ENCODE measurements at places on chromosomes 5 and 9.

GRCh38 chr5:148206620-148207019 is 3.8 kb downstream of the SPINK6 start:
- DNase-seq: no peak

DNA sequence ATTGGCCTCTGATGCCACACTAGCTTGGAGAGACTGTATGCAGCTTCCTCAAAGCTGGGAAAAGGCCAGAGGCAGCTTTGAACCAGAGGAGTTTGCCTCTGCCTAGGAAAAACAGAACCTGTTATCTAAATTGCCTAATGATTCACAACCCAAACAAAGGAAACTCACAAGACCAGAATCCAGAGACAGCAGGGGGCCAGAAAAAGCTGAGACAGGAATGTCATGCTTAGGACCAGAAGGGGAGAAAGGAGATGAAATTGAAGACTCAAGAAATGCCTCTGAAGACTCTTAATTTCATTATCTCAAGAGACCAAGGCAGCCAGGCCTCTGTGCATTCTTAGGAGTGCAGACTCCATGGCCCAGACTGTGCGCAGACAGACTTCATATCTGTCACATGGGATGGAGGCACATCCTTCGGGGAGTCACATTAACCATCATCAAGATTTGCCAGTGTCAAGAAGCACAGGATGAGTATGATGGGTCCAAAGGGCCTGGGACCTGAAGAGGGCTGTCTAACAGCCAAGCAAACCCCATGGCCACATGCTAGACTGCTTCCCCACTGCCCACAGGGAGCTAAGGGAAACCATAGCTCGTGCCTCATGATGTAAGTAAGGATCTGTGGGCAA is 57.3 kb downstream of the ARSB start:
- DNase-seq: no peak

DNA sequence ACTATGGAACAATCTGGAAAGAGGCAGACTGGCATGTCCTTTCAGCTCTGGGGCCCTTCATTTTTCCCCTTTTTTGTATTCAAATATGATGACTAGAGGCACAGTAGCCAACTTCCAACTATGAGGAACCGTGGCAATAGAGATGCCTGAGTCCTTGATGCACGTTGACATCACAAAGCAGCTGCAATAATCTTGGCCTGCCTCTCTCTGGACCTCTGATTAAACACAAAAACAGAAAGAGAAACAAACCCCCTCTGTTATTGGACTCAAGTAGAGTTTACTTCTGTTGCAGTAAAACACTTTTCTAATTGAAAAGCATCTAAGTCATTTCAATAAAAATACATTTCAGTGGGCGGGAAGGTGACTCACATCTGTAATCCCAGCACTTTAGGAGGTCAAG is 122.2 kb upstream of the GRAMD2B start:
- no peak for DNase-seq

- DNase-seq: no peak
Measured at GRCh38 chr5:31962351-31962751, 211.8 kb downstream of the GOLPH3 start.

- no peak for DNase-seq
Measured at GRCh38 chr5:114308508-114308907, 53.4 kb upstream of the KCNN2 start.

DNA sequence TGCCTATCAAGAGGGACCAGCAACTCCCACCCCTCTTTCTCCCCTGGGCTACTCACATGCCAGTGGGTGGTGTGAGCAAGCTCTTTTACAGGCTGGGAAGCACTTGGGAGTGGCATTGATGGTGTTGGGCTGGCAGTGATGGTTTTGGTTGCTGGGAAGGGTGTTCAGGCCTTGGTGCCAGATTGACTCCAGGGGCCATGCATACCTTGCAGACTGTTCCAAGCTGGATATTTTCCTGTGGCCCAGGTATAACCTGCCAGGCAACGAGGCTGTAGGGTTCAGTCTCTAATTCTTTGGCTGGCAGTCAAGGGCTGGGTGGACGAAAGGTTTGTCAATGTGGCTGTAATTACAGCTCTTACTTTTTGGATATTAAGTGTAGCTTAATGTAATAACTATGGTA is 177.3 kb downstream of the MACROH2A1 start:
- DNase-seq: no peak

- no peak for DNase-seq
Measured at GRCh38 chr5:136404616-136405015, 39.3 kb upstream of the TRPC7 start.

- no peak for DNase-seq
Measured at GRCh38 chr5:92562065-92562464, 1019.0 kb downstream of the NR2F1-AS1 start.

- DNase-seq: peak; percentile 70
Measured at GRCh38 chr5:107812570-107813141, 141.9 kb upstream of the EFNA5 start.

GRCh38 chr5:50873595-50874277 is 207.3 kb downstream of the PARP8 start:
- DNase-seq: no peak

GRCh38 chr9:21709464-21710058 is 92.9 kb upstream of the MTAP start:
- peak; percentile 80 for DNase-seq

GRCh38 chr9:20606652-20607051 is 15.6 kb downstream of the MLLT3 start:
- DNase-seq: no peak

GRCh38 chr9:79257228-79257781 is 314.5 kb upstream of the TLE4 start:
- DNase-seq: no peak

- DNase-seq: peak; percentile 83
Measured at GRCh38 chr9:104772714-104773510, 9.0 kb downstream of the NIPSNAP3B start.

DNA sequence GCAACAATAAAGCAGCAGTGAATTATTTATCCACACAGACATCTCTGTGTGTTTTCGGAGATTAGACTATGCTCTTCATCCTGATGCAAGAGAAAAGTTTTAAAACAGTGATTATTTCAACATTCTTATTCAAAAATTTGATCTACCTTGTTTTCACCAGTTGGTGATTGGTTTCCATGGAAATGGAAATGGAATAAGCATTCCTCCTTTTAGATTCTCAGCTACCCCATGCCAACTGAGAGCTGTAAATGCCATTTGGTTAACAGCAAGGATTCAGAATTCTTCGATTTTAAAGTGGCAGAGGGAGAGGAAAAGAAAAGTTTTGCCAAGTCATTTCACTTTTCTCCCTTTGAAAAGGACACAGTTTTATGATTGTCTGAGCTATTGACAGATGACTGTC is 154.7 kb downstream of the PCSK5 start:
- DNase-seq: no peak

DNA sequence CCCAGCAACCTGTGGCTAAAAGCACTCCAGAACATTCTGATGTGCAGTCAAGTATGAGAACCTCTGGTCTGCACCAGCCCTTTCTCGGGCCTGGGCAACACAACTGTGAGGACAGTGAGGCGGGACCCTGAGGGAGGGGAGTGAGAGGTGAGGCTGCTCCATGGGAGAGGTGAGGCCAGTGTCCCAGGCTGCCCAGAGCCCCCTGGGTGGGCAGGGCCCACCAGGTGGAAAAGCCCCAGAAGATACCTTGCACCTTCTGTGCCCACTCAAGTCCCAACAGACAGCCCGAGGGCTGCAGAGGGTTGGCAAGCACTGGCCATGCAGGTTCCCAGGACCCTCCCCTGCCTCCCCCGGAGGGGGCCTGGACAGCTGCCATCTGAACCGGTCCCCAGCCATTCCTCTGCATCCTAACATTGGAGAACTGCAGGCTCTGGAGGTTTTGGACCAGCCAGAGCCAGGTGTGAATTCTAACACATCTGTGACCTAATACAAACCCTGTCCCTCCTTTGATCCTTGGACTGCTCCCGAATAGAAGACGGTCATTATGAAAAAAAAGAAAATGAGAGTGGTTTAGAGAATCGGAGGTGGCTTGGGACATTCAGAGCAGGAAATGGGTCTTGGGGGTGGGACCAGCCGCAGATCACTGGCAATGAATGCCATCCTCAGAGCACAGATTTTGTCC is 57.0 kb downstream of the DUSP1 start:
- no peak for DNase-seq

GRCh38 chr9:20823051-20823450 is 139.0 kb downstream of the FOCAD start:
- no peak for DNase-seq

- no peak for DNase-seq
Measured at GRCh38 chr9:108786901-108787689, 68.7 kb downstream of the ACTL7B start.

GRCh38 chr5:40397091-40397490 is 282.6 kb upstream of the PTGER4 start:
- no peak for DNase-seq
